Endothelial cell (in vitro differentiated cells): ENCODE measurements at places on chromosomes 4 and X.

DNA sequence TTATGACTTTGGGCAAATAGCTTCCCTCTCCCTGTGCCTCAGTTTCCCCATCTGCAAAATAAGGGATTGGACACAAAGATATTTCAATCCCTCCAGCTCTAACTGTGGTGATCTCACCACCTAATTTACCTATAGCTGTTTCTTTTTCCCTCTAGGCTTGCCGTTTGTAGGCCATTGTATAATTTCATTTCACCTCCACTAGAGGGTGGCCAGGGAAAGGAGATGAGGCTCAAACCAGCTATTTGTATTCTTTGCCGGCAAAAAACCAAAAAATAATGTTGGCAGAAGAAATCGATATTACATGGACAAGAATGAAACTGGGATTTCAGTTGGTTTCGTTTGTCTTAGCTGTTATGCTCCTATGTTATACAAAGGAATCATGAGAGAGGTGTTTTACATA, 36.1 kb upstream of the DOCK11 start:
- no peak overlapping the region for H3K4me3 ChIP-seq
- H3K27ac ChIP-seq: no peak overlapping the region
- DNase-seq: peak; percentile 4
- no peaks in the 10 kb centered on the region for H3K27me3 ChIP-seq

DNA sequence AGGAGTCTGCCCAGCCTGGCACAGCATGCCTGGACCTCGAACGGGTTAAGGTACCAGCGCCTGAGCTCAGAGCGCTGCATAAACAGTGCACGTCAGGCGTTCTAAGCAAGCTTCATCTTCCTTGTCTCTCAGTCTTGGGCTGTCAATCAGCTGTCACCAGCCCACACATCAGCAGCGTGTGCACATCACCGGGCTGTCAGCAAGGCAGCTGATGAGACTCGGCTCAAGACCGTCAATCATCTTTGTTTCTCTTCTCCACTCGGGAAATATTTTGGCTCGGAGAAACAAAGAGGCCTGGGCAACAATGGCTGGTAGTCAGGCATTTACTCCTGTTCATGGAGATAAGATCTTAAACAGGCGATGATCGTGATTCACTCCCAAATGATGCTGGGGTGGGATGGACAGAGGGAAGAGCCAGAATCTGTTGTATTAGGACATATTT, 141.3 kb downstream of the LDB2 start:
- peaks cover 7% of the 10 kb centered on the region for H3K4me1 ChIP-seq
- no peak for DNase-seq
- peaks cover 2% of the 10 kb centered on the region for H3K27me3 ChIP-seq
- no peak overlapping the region for H3K27ac ChIP-seq

- H3K36me3 ChIP-seq: no peaks in the 10 kb centered on the region
- peak; percentile 16 for DNase-seq
- H3K27me3 ChIP-seq: peaks cover 1% of the 10 kb centered on the region
- peaks cover 8% of the 10 kb centered on the region for H3K4me1 ChIP-seq
- H3K27ac ChIP-seq: peak overlapping the region; percentile 11
Observed at GRCh38 chr4:17173300-17173699, 274.9 kb upstream of the LDB2 start.

GRCh38 chr4:124118061-124118460, 594.5 kb downstream of the ANKRD50 start:
- DNase-seq: no peak
- no peak overlapping the region for H3K27ac ChIP-seq
- no peaks in the 10 kb centered on the region for H3K27me3 ChIP-seq
- H3K36me3 ChIP-seq: no peaks in the 10 kb centered on the region
- H3K4me3 ChIP-seq: no peak overlapping the region

- H3K36me3 ChIP-seq: no peaks in the 10 kb centered on the region
- H3K27ac ChIP-seq: no peak overlapping the region
- H3K4me1 ChIP-seq: no peaks in the 10 kb centered on the region
- no peak overlapping the region for H3K4me3 ChIP-seq
- no peaks in the 10 kb centered on the region for H3K27me3 ChIP-seq
- DNase-seq: no peak
Observed at GRCh38 chrX:147072747-147073146, 258.2 kb upstream of the CXorf51A start.

DNA sequence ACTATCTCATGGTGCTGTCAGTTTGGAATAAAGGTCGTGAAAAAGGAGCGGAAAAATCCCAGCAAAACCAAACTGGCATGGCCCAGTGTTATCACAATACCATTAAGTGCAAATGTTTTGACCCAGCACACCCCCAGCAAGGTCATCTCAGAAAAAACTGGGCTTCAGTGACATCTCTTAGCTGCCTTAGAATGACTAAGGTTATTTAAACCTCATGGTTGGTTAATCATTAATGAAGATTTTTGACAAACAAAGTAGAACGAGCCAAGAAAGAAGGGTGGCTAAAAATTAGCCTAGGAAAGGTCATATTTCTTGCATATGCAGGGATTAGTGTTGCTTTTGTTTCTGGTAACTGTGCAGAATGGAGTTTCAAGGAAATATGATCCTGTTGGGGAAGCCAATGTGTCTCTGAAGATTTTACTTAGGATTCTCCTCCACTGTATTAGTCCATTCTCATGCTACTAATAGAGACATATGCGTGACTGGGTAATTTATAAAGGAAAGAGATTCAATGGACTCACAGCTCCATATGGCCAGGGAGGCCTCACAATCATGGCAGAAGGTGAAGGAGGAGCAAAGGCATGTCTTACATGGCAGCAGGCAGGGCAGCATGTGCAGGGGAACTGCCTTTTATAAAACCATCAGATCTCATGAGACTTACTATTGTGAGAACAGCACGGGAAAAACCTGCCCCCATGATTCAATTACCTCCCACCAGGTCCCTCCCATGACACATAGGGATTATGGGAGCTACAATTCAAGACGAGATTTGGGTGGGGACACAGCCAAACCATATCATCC, 83.5 kb downstream of the CHRNA9 start:
- H3K36me3 ChIP-seq: peaks cover 3% of the 10 kb centered on the region
- no peaks in the 10 kb centered on the region for H3K4me1 ChIP-seq
- H3K4me3 ChIP-seq: no peak overlapping the region
- H3K27me3 ChIP-seq: peaks cover 9% of the 10 kb centered on the region
- no peak overlapping the region for H3K27ac ChIP-seq
- no peak for DNase-seq

DNA sequence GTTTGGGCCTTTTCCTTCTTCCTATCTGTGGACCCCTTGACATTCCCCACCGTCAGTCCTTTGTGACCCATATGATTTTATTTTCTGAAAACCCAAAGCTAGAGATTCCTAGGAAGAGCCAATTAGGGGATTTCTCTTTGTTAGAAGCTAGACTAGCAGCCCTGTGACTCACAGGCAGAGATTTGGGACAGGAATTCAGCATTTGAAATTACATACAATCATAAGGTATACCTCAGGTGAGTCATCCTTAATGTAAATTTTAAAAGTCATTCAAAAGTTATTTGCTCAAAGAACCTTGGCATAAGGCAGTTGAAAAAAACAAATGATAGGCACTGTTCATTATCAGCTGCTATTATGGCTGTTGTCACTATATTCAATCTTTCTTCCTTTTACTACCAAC, 40.6 kb downstream of the USP26 start:
- H3K27me3 ChIP-seq: no peaks in the 10 kb centered on the region
- DNase-seq: no peak
- H3K36me3 ChIP-seq: no peaks in the 10 kb centered on the region
- no peaks in the 10 kb centered on the region for H3K4me1 ChIP-seq
- H3K4me3 ChIP-seq: no peak overlapping the region

GRCh38 chr4:165464813-165465381, 86.1 kb downstream of the CPE start:
- H3K27ac ChIP-seq: no peak overlapping the region
- DNase-seq: no peak
- H3K27me3 ChIP-seq: no peaks in the 10 kb centered on the region
- no peaks in the 10 kb centered on the region for H3K36me3 ChIP-seq

DNA sequence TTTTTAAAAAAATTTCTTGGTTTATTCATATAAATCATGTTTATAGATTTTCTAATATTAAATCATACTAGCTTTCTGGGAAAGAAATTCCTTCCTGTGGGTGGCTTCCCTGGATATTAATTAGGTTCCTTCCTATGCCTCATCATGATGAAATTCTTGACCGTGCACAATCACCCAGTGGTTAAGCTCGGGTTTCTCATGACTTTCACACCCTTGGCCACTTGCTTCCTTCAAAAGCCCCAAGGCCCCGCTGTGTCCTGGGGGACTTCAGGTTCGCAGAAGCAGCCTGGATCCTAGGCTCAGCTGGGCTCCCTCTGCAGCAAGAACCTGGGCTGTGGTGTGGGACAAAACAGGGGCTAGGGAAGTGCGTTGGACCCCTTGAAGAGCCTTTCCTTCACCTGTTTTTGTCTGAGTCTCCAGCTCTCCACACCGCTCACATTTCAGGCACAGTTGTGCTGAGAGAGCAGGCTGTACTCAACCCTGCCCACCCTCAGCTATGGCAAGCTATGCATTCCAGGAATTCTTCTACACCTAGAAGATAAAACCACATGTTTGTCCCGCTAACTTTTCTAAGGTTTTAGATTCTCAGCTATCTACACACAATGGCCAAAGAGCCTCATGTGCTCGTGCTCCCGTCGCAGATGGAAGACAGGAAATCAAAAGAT, 48.9 kb upstream of the TMSB15B start:
- no peak overlapping the region for H3K4me3 ChIP-seq
- no peak for DNase-seq
- peaks cover 2% of the 10 kb centered on the region for H3K27me3 ChIP-seq
- peaks cover 6% of the 10 kb centered on the region for H3K4me1 ChIP-seq
- no peak overlapping the region for H3K27ac ChIP-seq

GRCh38 chr4:80926891-80927290, 103.6 kb upstream of the BMP3 start:
- no peaks in the 10 kb centered on the region for H3K27me3 ChIP-seq
- H3K4me1 ChIP-seq: no peaks in the 10 kb centered on the region
- no peak overlapping the region for H3K27ac ChIP-seq
- no peak for DNase-seq

- peaks cover 4% of the 10 kb centered on the region for H3K4me1 ChIP-seq
- H3K27ac ChIP-seq: no peak overlapping the region
- no peak for DNase-seq
Observed at GRCh38 chrX:139554991-139555675, 24.6 kb downstream of the F9 start.

GRCh38 chr4:102629673-102630072, 128.5 kb downstream of the NFKB1 start:
- no peaks in the 10 kb centered on the region for H3K36me3 ChIP-seq
- no peaks in the 10 kb centered on the region for H3K27me3 ChIP-seq
- DNase-seq: no peak
- H3K4me1 ChIP-seq: no peaks in the 10 kb centered on the region
- no peak overlapping the region for H3K27ac ChIP-seq

- H3K4me3 ChIP-seq: no peak overlapping the region
- no peaks in the 10 kb centered on the region for H3K36me3 ChIP-seq
- H3K4me1 ChIP-seq: peaks cover 5% of the 10 kb centered on the region
Observed at GRCh38 chrX:123801901-123802300, 58.0 kb upstream of the XIAP start.

GRCh38 chrX:24646745-24647182, 383 bp downstream of the PCYT1B start:
- peak overlapping the region; percentile 95 for H3K27ac ChIP-seq
- DNase-seq: no peak
- H3K4me1 ChIP-seq: peaks cover 6% of the 10 kb centered on the region
- H3K36me3 ChIP-seq: no peaks in the 10 kb centered on the region
